Smooth muscle cell of bladder (primary cell): ENCODE measurements at places on chromosomes 1 and 21. TPM values are rescaled to one million over a fixed set of nuclear protein-coding genes. Genes with fewer than 3 reads are reported as not detected.

Gene LCE6A
- total RNA-seq = not detected in 2 replicates

Gene RAP1GAP
- total RNA-seq = under 0.01 and 0.18 TPM in 2 replicates

Gene ADAM30
- total RNA-seq = not detected in 2 replicates

Gene MTARC1
- total RNA-seq = 6.2 and 6.8 TPM in 2 replicates

Gene HSD3B1
- total RNA-seq = not detected in 2 replicates

Gene ADAMTS5
- 22.3 and 24.4 TPM in 2 replicates for total RNA-seq

Gene KRTAP19-2
- not detected in 2 replicates for total RNA-seq

Gene RNF11
- total RNA-seq = 99.7 and 170 TPM in 2 replicates

Gene CHIA
- total RNA-seq = not detected in 2 replicates

Gene SLAMF1
- total RNA-seq = not detected in 2 replicates

Gene CFAP74
- not detected in 2 replicates for total RNA-seq

Gene DPT
- total RNA-seq = 0.18 TPM in 1 of 2 replicates, not detected in the other

Gene ADORA1
- 16.5 and 19.5 TPM in 2 replicates for total RNA-seq

Gene CDC20
- 6.7 and 8.7 TPM in 2 replicates for total RNA-seq

Gene WLS
- 109 and 166 TPM in 2 replicates for total RNA-seq

Gene RCAN3
- total RNA-seq = 1.8 and 3.7 TPM in 2 replicates

Gene LORICRIN
- not detected in 2 replicates for total RNA-seq

Gene BRINP3
- not detected in 2 replicates for total RNA-seq

Gene CSTB
- total RNA-seq = 12.2 and 21.4 TPM in 2 replicates

Gene S100A7
- not detected in 2 replicates for total RNA-seq

Gene SNIP1
- 10.0 and 14.1 TPM in 2 replicates for total RNA-seq

Gene LENEP
- 0.18 and 0.28 TPM in 2 replicates for total RNA-seq

Gene JAM2
- 2.6 and 6.9 TPM in 2 replicates for total RNA-seq

Gene OPRD1
- total RNA-seq = under 0.01 TPM in 1 of 2 replicates, not detected in the other

Gene RNU11
- total RNA-seq = not detected in 2 replicates

Gene CACNA1E
- not detected in 2 replicates for total RNA-seq

Gene PCP4
- total RNA-seq = not detected in 2 replicates

Gene ILDR2
- under 0.01 TPM in 2 replicates for total RNA-seq

Gene MORC3
- total RNA-seq = 31.6 and 37.0 TPM in 2 replicates

Gene HES5
- total RNA-seq = not detected in 2 replicates

Gene PLPP3
- total RNA-seq = 221 and 280 TPM in 2 replicates

Gene OR2T33
- not detected in 2 replicates for total RNA-seq

Gene PIGK
- total RNA-seq = 31.3 and 45.5 TPM in 2 replicates

Gene FAM151A
- not detected in 2 replicates for total RNA-seq

Gene KRTAP19-1
- total RNA-seq = not detected in 2 replicates

Gene RGS16
- 0.71 and 2.4 TPM in 2 replicates for total RNA-seq

Gene CFAP107
- not detected in 2 replicates for total RNA-seq
